ENCODE measurements at places on chromosomes 5 and 9. TPM values are rescaled to one million over a fixed set of nuclear protein-coding genes. Genes with fewer than 3 reads are reported as not detected.
A peak's percentile ranks its signal among the peaks of the same experiment; 100 is the strongest.

FAM81B gene
- total RNA-seq, result not detected

LOX gene
- total RNA-seq, result 38.8 TPM

LCN15 gene
- total RNA-seq, result not detected

CCDC192 gene
- not detected for total RNA-seq

SLC22A5 gene
- 15.2 TPM for total RNA-seq

NIPBL gene
- 67.8 TPM for total RNA-seq

GABRB2 gene
- total RNA-seq, result under 0.01 TPM

ITGA1 gene
- 42.7 TPM for total RNA-seq

MCTP1 gene
- 12.8 TPM for total RNA-seq

DNA sequence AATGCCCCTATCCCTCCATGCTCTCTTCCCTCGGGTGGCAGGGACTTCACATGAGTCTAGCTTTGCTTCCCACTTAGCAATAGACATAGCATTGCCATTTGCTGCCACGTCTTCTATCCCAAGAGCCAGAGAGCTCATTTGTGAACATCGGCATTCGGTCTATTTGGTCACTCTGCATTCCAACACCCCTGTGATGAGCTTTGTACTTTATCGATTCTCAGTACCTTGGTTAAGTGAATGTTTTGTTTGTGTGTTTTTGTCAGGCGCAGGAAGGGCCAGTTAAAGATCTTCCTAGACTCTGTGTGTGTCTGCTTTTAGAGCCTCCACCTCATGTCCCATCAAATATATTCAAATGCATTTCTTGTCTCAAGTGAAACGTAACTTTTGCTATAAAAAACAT, 141.7 kb downstream of the TARS1 start:
- H3K27ac ChIP-seq, result no peak overlapping the region
- no peak for DNase-seq
- H3K36me3 ChIP-seq, result no peaks in the 10 kb centered on the region
- no peaks in the 10 kb centered on the region for H3K27me3 ChIP-seq

DNA sequence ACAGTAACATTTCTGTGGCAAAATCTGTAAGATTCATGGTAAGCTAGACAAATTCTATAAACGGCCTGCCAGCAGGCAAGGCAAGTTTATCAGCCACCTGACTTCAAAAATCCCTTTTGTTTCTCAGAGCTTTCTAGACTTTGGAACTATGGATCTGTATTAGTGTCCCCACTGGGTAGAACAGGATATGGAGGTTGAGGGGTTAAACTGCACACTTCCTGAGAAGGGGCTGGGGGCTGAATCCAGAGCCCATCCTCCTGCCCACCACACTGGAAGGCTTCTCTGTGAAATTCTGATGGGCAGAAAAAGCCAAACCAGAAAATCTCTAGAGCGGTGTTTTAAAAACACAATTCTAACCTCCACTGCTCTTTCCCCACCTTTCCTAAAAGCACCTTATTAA, 128.7 kb downstream of the ENTREP1 start:
- no peaks in the 10 kb centered on the region for H3K36me3 ChIP-seq
- no peak for DNase-seq
- H3K4me1 ChIP-seq, result no peaks in the 10 kb centered on the region
- H3K27me3 ChIP-seq, result no peaks in the 10 kb centered on the region
- no peak overlapping the region for H3K4me3 ChIP-seq
- no peak overlapping the region for H3K27ac ChIP-seq

DNA sequence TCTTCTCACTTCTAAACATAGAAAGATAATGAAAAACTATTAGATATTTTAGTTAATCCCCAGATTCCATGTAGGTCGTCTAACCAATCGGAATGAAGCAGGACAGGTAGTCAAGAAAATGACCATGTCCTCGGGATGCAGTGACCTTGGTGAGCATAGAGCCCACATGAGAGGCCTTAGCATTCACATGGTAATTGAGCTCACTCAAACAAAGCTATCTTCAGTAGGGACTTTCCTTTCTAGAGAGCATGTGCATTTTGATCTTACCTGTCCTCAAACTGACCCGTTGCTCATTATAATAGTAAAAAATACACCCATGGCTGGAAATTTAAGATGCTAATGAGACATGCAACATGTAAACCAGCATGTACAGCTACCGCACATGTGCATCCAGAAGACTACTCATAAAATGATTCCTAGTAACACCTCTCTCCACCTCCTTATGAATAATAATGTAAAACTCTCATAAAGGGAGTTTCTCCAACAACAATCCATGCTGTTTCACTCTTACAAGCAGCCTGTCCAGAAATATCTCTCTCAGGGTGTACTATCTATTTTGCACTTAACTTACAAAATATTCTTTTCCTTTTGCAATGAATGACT, 274.0 kb upstream of the CDH9 start:
- no peaks in the 10 kb centered on the region for H3K4me1 ChIP-seq
- no peak overlapping the region for H3K4me3 ChIP-seq

DNA sequence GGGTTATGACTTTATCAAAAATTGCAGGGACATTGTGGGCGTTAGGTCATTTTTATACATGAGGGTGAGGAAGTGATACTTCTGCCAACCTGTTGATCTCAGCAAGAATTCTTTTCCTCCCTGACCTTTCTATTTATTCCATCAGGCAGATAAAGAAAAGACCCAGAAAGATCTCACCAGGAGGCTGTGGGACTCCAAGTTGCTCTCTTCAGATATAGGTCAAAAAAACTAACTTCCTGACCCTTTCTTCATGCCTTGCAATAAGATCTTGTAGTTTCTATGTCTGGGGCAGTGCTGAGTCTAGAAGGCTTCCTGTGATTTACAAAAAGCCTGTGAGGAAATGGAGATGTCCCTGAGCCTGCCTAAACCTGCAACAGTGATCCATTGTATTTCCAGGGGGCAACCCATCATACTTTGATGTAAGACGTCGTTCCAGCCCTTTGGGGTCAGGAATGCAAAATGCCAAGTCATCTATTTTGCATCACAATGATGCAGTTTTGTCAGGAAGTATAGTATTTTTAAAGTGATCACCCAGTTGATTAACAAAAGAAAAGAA, 22.0 kb upstream of the PIK3R1 start:
- no peaks in the 10 kb centered on the region for H3K36me3 ChIP-seq
- H3K27ac ChIP-seq, result no peak overlapping the region
- H3K4me1 ChIP-seq, result no peaks in the 10 kb centered on the region
- no peaks in the 10 kb centered on the region for H3K27me3 ChIP-seq
- no peak overlapping the region for H3K4me3 ChIP-seq
- DNase-seq, result no peak

DNA sequence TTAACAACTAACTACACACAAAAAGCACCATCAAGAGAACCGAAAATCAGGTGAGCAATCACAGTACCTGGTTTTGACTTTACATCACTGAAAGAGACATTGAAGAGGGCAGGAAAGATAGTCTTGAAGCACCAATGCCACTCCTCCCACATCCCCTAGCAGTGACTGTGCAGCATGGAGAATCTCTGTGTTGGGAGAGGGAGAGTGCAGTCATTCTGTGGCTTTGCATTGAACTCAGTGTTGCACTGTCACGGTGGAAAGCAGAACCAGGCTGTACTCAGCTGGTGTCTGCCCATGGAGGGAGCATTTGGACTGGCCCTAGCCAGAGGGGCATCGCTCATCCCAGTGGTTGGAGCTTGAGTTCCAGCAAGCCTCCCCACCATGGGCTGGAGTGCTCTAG, 40.4 kb downstream of the C5 start:
- H3K27ac ChIP-seq, result no peak overlapping the region
- H3K4me3 ChIP-seq, result no peak overlapping the region
- no peaks in the 10 kb centered on the region for H3K4me1 ChIP-seq
- DNase-seq, result no peak

GRCh38 chr5:1310118-1310517, 15.2 kb upstream of the TERT start:
- no peak overlapping the region for H3K4me3 ChIP-seq
- H3K4me1 ChIP-seq, result peaks cover 2% of the 10 kb centered on the region
- no peaks in the 10 kb centered on the region for H3K36me3 ChIP-seq
- H3K27me3 ChIP-seq, result no peaks in the 10 kb centered on the region

GRCh38 chr5:129724647-129725046, 23.2 kb upstream of the MINAR2 start:
- H3K4me1 ChIP-seq, result no peaks in the 10 kb centered on the region
- H3K4me3 ChIP-seq, result no peak overlapping the region
- no peaks in the 10 kb centered on the region for H3K27me3 ChIP-seq
- no peaks in the 10 kb centered on the region for H3K36me3 ChIP-seq
- no peak overlapping the region for H3K27ac ChIP-seq

DNA sequence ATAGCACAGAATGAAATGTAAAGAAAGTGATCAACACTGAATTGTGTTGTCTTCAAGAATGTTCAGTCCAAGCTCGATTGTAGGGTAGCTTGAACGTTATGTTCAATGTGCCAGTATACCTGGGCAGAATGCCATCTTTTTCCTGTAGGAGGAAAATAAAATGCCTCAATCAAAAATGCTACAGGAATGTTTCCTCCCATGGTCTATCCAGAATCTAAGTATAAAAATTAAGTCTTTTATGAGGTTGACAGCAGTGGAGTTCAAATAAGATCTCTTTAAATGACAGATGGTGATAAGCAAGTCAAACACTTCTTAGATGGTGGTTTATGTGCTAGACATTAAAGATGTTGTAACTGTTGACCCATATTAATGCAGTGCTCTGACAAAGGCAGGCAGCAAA, 488.6 kb downstream of the CSNK1G3 start:
- H3K4me1 ChIP-seq, result peaks cover 14% of the 10 kb centered on the region
- no peaks in the 10 kb centered on the region for H3K27me3 ChIP-seq
- H3K36me3 ChIP-seq, result no peaks in the 10 kb centered on the region
- no peak overlapping the region for H3K27ac ChIP-seq

- no peak overlapping the region for H3K4me3 ChIP-seq
- peaks cover 16% of the 10 kb centered on the region for H3K36me3 ChIP-seq
- H3K27ac ChIP-seq, result no peak overlapping the region
These were observed 53.5 kb upstream of the MCCC2 start for GRCh38 chr5:71533615-71534014.

DNA sequence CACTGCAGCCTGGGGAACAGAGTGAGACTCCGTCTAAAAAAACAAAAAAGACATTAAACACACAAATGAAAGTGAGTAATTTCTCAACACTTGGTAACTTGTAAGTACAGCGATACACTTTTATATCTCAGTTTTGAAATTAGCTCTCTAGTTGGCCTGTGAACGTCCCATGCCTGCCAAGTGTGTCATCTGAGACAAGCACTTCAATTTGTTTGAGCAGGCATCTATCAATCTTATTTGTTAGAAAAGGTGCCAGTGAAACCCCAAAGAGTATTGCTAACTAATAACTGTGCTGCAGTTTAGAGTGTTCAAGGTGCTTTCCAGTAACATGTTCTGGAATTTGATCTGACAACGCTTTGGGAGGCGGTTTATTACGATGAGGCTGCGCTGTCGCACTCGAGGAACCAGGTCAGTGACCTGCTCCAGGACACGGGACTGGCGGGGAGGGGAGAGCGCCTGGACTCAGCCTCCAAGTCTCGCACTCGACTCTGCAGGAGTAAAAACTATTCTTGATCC, 1.1 kb upstream of the SPIN1 start:
- peaks cover 31% of the 10 kb centered on the region for H3K4me1 ChIP-seq
- H3K36me3 ChIP-seq, result no peaks in the 10 kb centered on the region
- peak overlapping the region; percentile 94 for H3K27ac ChIP-seq
- no peaks in the 10 kb centered on the region for H3K27me3 ChIP-seq
- H3K4me3 ChIP-seq, result peak overlapping the region; percentile 88

- H3K4me3 ChIP-seq, result no peak overlapping the region
- no peaks in the 10 kb centered on the region for H3K36me3 ChIP-seq
- H3K27me3 ChIP-seq, result no peaks in the 10 kb centered on the region
These were observed 51.3 kb upstream of the IRX4 start for GRCh38 chr5:1934056-1934394.

GRCh38 chr9:92402360-92402759, 2.0 kb downstream of the OGN start:
- no peak overlapping the region for H3K27ac ChIP-seq
- no peaks in the 10 kb centered on the region for H3K36me3 ChIP-seq
- peaks cover 8% of the 10 kb centered on the region for H3K4me1 ChIP-seq
- DNase-seq, result no peak
- H3K4me3 ChIP-seq, result no peak overlapping the region
- no peaks in the 10 kb centered on the region for H3K27me3 ChIP-seq

GRCh38 chr5:133196441-133197085, 144.8 kb downstream of the HSPA4 start:
- H3K4me3 ChIP-seq, result no peak overlapping the region
- H3K36me3 ChIP-seq, result no peaks in the 10 kb centered on the region
- DNase-seq, result no peak
- no peak overlapping the region for H3K27ac ChIP-seq
- H3K27me3 ChIP-seq, result no peaks in the 10 kb centered on the region

GRCh38 chr9:5578018-5578697, 50.7 kb upstream of the RIC1 start:
- no peaks in the 10 kb centered on the region for H3K4me1 ChIP-seq
- DNase-seq, result no peak
- H3K36me3 ChIP-seq, result no peaks in the 10 kb centered on the region
- H3K27me3 ChIP-seq, result no peaks in the 10 kb centered on the region
- no peak overlapping the region for H3K4me3 ChIP-seq
- no peak overlapping the region for H3K27ac ChIP-seq

- H3K4me1 ChIP-seq, result no peaks in the 10 kb centered on the region
- H3K27me3 ChIP-seq, result no peaks in the 10 kb centered on the region
- no peak overlapping the region for H3K27ac ChIP-seq
- DNase-seq, result no peak
- no peaks in the 10 kb centered on the region for H3K36me3 ChIP-seq
- no peak overlapping the region for H3K4me3 ChIP-seq
These were observed 23.3 kb downstream of the CSF2 start for GRCh38 chr5:132096904-132097303.

- H3K27me3 ChIP-seq, result no peaks in the 10 kb centered on the region
- H3K27ac ChIP-seq, result no peak overlapping the region
- no peak overlapping the region for H3K4me3 ChIP-seq
- no peaks in the 10 kb centered on the region for H3K4me1 ChIP-seq
These were observed 46.9 kb downstream of the LARP1 start for GRCh38 chr5:154802050-154802449.

DNA sequence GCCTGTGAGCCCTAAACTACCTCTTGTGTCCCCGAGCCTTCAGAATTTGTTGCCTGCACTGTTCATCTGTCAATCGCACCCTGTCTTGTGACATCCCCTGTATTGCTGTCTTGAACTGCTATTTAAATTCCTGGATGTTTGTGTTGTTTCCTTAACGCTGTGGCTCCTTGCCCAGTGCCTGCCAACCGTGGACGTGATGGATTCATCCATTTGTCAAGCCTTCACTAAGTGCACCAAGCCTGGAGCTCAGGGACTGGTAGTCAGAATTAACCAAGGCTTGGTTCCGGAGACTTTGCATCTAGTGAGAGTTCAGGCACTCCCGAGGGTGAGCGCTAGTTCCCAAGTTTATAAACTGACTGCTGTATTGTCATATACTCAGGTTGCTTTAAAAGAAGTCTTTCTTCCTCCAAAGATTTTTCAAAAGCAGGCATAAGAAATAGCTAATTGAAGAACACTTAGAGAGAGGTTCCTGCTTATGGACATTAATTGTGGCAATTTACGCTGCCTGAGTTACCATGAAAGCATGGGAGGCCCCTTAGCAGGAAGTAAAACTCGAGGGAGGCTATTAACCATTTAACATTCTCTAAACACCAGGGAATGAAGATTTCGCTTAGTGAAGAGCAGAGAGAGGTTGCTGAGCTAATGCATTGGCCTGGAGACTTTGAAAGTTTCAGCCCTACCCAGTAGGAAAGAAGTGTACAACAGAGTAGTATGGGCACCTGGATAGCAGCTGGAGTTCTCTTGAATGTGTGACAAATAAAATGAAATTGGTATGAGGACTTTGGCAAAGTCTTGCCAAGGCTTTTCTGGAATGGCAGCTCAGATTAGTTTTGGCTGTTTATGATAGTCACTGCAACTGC, 29.0 kb downstream of the RGS3 start:
- peaks cover 20% of the 10 kb centered on the region for H3K4me1 ChIP-seq
- H3K36me3 ChIP-seq, result no peaks in the 10 kb centered on the region
- no peak overlapping the region for H3K4me3 ChIP-seq
- no peaks in the 10 kb centered on the region for H3K27me3 ChIP-seq
- no peak overlapping the region for H3K27ac ChIP-seq

GRCh38 chr5:60066502-60066901, 173.0 kb upstream of the PDE4D start:
- no peaks in the 10 kb centered on the region for H3K4me1 ChIP-seq
- H3K27me3 ChIP-seq, result no peaks in the 10 kb centered on the region
- DNase-seq, result no peak
- no peak overlapping the region for H3K27ac ChIP-seq

All from vagina (tissue), 2 donors.